ENCODE measurements at places on chromosomes 7 and 10. TPM values are rescaled to one million over a fixed set of nuclear protein-coding genes. Genes with fewer than 3 reads are reported as not detected.

GRCh38 chr7:116802746-116803152 lies 59.6 kb upstream of the CAPZA2 start:
- no peak for DNase-seq

ATG9B gene
- 2.3 TPM for total RNA-seq

- DNase-seq: no peak
These were observed 17.1 kb downstream of the LANCL2 start for GRCh38 chr7:55382251-55382650.

DNA sequence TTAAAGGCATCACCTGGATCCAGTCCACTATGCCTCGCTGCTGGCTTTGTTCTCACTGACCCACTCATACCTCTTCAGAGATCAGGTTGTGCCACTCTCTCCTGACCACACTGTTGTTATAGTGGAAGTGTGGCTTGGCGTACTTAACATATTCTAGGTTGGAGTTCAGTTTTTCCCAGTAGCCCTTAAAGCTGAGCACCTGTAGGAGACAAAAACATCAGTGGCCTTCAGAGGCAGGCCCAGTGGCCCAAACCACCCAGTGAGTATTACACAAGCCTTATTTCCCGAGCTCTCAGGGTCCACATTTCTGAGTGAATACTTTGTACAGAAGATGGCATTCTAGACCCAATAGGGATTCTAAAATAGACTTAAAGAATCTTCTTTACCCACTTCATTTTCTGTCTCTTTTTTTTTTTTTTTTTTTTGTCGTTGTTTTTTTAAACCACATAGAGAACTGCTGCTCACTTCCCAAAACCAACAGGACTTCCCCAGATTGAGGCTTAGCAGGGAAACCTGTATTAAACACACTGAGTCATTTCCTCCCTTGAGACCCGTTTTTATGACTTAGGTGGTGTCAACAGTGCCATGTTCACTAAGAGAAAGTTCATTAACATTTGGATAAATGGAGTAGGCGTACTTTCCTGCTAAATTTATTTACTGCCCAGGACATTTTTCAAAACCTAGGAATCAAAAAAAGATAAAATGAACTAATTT lies 85.8 kb downstream of the GSAP start:
- DNase-seq: no peak

FGFBP3 gene
- 3.5 TPM for total RNA-seq

DNA sequence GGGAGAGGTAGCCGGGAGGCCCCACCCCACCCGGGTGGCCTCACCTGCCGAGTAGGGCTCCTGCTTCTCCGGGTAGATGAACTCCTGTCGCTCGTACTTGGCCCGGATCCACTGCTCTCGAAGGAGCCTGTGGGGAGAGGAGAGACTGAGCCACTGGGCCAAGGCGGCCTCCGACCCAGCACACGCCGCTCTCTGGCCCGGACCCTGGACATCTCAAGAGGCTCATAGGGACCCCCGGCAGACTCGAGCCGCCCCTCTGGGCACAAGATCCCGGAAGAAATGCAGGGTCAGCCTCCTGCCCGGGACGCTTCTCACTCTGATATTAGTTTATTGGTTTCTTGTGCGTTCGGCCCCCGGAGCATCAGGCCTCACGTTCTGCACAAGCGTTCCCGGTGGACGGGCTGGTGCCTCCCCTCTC lies 34.5 kb downstream of the ADAP1 start:
- peak; percentile 26 for DNase-seq
